ENCODE measurements at places on chromosomes 6 and 20.

GRCh38 chr6:37972994-37973757 lies 153.6 kb downstream of the ZFAND3 start:
- no peak for DNase-seq

- DNase-seq: no peak
Observed at GRCh38 chr6:31528821-31529328, at the start of gene MCCD1. MCCD1 (plus strand) TSS chr6:31528962; CDS start chr6:31529015, 53 bp downstream.

DNA sequence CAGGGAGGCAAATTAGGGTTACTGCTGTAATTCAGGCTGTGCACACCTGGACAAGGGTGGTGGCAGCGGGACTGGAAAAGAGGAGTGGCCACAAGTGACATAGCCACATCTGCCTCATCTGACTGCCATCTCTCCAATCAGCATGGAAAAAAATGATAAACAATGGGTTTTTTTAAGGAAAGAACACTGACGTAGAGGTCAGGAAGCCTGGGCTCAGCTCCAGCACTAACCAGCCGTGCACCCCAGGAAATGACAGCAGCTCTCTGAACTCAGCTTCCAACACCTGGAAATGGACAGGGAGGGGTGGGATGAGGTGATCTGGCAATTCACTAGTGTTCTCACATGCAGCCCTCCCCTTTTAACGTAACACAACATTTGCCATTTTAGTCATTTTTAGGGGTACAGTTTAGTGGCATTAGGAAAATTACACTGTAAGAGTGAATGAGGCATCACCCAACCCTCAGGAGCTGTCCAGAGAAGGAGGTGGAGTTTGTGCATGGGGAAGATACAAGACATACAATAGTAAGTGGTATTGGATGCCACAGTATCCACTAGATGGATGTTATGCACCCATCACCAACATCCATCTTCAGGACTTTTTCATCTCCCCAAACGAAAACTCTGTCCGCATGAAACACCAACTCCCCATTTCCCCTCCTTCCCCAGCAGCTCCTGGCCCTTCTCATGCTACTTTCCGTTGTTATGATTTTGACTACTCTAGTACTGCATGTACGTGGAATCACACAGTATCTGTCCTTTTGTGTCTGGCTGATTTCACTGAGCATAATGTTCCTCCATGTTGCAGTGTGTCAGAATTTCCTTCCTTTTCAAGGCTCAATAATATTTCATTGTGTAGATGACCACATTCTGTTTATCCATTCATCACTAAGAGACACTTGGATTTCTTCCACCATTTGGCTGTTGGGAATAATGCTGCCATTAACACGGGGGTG lies 215.5 kb upstream of the ECI2 start:
- peak; percentile 98 for DNase-seq

GRCh38 chr20:48166082-48166835 lies 381.0 kb upstream of the SULF2 start:
- no peak for DNase-seq

DNA sequence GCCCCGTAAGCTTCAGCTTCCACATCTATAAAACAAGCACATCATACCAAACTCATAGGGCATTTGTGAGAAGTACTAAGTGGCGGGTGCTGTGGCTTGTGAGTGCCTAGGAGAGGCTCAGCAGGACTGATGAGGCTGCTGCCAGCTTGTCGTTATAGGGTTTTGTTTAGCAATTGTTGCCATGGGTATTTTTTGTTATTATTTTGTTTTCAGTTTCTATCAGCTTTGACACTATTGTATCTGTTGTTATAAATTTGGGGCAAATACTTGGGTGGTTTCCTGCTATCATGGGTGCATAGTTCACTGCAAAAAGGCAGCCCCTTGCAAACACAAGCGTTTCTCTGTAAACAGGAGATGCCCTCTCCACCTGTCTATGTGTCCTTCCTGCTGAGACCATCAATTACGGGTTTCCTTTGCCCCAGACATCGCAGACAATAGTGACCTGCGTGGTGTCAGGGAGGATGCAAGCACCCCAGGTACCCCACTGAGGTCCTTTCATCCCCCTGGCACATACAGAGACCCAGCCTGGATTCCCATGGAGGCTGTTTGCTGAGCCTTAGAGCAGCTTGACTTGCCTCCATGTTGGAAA lies 3.1 kb upstream of the CCDC167 start:
- no peak for DNase-seq

DNA sequence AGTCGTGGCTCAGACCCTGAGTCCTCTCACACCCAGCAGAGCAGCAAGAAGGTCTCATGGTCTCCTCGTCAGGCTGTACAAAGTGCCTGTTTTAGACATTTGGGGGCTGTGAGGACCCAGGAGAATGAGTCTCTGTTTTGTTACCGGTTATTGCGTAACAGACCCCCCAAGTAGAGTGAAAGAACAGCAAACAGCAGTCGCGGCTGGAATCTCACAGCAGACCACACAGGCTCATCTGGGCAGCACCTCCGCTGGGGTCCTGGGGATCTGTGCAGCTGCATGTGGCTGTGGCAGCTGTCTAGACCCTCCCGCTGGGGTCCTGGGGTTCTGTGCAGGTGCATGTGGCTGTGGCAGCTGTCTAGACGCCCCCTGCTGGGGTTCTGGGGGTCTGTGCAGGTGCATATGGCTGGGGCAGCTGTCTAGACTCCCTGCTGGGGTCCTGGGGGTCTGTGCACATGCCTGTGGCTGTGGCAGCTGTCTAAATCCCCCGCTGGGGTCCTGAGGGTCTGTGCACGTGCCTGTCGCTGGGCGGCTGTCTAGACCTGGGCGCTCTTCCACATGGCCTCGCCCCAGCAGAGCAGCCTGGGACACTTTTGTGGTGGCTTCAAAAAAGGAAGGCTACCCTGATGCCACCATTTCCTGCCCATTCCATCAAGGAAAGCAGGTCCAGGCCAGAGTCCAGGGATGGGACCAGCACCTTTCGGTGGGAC lies 24.7 kb downstream of the ENTPD6 start:
- DNase-seq: peak; percentile 39

- DNase-seq: peak; percentile 77
Observed at GRCh38 chr6:134288538-134289203, 29.2 kb downstream of the SGK1 start.

GRCh38 chr6:144580039-144580438 lies 294.9 kb downstream of the UTRN start:
- DNase-seq: no peak

DNA sequence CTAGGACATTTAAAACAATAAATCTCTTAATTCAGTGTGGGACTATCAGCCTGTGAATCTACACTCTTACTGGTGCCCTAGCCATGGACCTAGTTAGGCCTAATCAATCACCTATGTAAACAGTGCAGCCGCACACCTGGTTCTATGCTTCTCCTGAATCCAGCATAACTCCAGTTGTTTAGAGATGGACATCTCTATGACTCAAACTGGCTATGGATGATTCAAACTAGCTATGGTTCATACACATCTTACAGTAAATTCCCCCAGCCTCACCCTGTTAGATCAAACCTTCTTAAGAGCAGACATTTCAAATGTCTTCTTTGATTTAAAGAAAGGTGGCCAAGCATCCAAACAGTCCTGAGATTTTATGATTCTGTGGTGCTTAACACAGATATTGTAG lies 34.7 kb downstream of the SLC35B3 start:
- no peak for DNase-seq

- DNase-seq: no peak
Observed at GRCh38 chr6:143248359-143248758, 187.7 kb downstream of the AIG1 start.

DNA sequence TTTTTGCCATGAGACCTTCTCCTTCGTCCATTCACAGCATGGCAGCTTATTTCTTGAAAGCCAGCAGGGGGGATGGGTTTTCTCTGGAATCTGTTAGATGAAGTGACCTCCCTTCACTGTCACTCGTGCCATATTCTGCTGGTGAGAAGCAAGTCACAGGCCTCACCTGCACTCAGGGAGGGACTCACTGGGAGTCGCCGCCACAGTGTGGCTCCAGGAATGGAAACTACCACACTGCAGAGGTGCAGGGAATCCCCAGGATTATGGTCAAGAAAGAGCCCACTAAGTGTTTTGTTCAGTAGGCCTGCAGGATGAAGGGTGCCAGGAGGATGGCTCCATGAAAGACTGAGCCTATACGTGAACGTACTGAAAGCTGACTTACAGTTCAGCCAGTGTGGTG lies 161.1 kb upstream of the AKAP12 start:
- no peak for DNase-seq

- no peak for DNase-seq
Observed at GRCh38 chr6:146095481-146095880, 66.6 kb downstream of the GRM1 start.

DNA sequence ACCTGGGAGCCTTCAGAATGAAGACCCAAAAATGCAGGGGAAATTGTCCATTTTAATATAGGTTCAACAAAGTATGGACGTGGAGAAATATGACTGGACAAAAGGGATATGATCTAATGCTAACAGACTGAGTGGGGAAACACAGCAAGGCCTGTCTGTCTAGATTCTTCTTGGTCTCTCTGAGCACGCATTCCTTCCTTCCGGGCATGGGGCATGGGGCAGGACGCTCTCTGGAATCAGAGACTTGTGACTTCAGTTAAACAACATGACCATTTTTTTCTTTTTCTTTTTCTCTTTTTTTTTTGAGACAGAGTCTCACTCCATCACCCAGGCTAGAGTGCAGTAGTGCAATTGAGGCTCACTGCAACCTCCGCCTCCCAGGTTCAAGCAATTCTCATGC lies 31.9 kb downstream of the ZBTB2 start:
- DNase-seq: no peak

GRCh38 chr20:21110811-21111210 lies 4.7 kb upstream of the LINC00237 start:
- no peak for DNase-seq

DNA sequence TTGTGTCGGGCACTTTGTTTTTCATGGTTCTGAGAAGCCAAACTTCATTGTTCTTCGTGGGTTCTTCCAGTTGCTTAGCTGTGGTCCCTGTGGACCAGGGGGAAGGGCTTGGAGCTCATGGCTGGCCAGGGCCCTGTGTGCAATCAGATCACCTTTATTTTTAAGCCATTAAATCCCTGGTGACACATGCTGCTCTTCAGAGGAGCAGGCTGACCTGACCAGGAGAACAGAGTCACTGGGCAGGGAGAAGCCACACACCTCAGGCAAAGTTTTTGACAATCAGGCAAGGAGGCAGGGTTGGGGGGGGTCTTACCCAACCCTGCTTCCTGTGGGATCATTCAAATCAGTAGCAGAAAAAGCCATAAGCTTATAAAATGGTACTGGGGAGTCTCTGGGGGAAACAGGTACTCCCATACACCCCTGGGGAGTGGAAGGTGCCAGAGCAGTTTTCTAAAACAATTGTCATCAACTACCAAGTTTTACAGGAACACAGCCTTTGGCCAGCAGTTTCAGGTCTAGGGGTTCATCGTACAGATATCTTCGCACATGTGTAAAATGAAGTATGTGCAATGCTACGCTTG lies 37.0 kb upstream of the PREX1 start:
- no peak for DNase-seq

- peak; percentile 56 for DNase-seq
Observed at GRCh38 chr6:85677234-85677956, 34.7 kb upstream of the SYNCRIP start.

GRCh38 chr6:154840363-154840762 lies 107.1 kb downstream of the SCAF8 start:
- no peak for DNase-seq

GRCh38 chr6:123636782-123637181 lies at the start of gene TRDN:
TRDN (minus strand) TSS chr6:123636950; CDS start chr6:123636775, 175 bp downstream.
- no peak for DNase-seq

- DNase-seq: peak; percentile 63
Observed at GRCh38 chr6:699319-699718, 6.4 kb upstream of the EXOC2 start.

GRCh38 chr6:15073344-15073789 lies 172.5 kb upstream of the JARID2 start:
- no peak for DNase-seq

GRCh38 chr6:91376686-91377085 lies 789.8 kb upstream of the MAP3K7 start:
- no peak for DNase-seq

DNA sequence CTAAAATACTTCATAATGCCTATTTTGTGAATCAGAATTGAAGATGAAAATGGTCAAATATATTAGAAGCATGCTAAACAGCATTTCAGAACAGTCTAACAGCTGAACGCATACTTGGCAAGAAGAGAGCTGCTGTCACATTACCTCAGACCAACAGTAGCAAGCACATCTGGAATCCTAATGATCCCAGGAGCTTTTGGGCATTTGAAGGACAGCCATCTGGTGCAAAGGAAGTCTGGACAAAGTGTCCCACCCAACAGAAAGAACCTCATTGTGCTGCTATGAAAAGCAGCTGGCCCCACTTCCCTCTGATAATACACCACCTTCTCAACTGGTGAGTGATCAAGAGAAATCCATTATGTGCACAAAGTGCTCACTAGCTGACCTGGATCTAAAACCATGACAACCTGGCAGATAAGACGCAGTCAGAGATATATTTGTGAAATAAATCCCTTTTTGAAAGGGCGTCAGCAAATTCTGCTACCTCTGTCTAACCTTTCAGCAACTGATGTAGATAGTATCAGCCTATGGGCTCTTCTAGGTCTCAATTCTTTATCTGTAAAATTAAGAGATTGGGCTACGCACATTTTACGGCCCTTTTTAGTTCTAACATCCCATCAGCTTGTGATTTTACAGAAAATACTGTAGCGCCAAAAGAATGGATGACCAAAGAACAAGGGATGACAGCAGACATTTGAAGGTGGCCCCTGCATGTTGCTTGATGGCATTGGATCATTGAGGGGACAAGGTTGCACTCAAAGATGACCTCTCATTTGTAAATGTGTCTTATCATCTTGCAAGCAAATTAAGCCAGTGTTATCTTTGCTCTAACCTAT lies 78.7 kb downstream of the SGK1 start:
- DNase-seq: peak; percentile 45

DNA sequence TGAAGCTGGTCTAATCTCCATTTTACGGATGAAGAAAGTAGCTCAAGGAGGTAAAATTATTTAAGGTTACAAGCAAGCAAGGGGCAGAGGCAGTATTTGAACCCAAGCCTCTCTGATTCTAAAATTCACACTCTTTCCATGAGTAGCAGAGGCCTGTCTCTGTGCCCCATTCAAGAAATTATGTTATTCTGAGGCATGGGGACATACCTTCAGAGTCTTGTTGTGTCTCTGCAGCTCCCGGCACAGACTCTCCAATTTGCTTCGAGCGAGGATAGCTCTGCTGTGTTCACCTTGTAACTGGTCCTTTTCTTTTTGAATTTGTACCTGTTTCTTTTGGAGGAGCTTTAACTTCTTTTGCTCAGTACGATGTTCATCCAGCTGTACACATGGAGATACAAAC lies 21.5 kb downstream of the TXLNB start:
- no peak for DNase-seq

GRCh38 chr20:56418385-56418861 lies 6.4 kb downstream of the CASS4 start:
- peak; percentile 52 for DNase-seq

DNA sequence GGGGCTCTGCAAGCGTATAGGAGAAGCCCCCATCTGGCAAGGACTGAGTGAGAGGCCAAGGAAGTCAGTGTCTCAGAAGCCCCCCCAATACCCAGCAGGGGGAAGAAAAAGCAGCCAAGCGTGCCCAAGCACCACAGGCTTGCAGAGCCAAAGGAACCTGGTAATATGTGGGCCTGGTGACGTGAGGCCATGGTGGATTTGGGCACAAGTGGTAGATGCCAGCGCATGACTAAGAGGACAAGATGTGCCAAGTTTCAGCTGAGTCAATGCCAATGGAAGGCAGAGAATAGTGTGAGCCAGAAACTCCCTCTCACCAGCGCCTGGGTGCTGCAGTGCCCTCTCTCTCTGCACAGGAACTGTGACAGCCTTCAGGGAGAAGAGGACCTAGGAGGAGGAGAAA lies 110.0 kb downstream of the QRSL1 start:
- no peak for DNase-seq

GRCh38 chr6:148677594-148678476 lies 69.0 kb upstream of the UST start:
- DNase-seq: no peak

All from dermis blood vessel endothelial cell (primary cell).